ENCODE measurements at places on chromosomes 5 and 9.

- no peak for DNase-seq
Observed at GRCh38 chr5:175659546-175660253, 1.8 kb downstream of the HRH2 start.

GRCh38 chr9:21804331-21804730 is 1.9 kb downstream of the MTAP start:
- no peak for DNase-seq

GRCh38 chr5:6181147-6181729 is 197.1 kb downstream of the MED10 start:
- peak; percentile 1 for DNase-seq

- DNase-seq: no peak
Observed at GRCh38 chr5:89849830-89850512, 559.6 kb downstream of the CETN3 start.

DNA sequence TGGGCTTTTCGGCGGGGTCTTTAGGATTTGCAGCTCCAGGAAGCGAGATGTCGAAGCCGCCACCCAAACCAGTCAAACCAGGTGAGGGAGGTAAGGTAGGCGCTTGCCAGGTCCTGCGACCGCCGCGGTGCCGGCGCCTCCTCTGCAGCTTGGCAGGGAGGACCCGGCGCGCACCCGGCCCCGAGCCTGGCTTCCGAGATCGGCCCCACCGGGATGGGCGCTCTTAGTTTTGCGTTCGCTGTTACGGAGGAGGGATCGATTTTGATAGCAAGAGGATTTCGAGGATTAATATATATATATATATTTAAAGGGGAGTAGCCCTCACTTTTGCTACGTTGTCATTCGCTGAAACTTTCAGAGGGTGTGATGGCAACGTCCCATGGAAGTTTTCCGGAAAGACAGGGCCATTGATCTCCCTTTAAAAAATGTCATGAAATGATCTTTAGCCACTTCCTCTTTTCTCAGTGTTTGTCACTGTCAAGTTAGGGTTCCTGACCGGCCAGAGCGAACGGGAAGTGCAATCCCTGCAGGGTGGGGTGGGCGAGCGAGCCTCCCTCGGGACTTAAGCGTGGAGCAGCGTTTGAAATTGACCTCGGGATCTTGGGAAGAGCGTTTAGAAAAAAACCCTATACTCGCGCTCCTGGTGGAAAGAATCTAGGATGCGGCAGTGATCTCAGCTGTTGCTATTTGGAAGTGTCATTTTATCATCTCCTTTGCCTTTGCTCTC is 495 bp downstream of the OSTF1 start:
- DNase-seq: peak; percentile 11

DNA sequence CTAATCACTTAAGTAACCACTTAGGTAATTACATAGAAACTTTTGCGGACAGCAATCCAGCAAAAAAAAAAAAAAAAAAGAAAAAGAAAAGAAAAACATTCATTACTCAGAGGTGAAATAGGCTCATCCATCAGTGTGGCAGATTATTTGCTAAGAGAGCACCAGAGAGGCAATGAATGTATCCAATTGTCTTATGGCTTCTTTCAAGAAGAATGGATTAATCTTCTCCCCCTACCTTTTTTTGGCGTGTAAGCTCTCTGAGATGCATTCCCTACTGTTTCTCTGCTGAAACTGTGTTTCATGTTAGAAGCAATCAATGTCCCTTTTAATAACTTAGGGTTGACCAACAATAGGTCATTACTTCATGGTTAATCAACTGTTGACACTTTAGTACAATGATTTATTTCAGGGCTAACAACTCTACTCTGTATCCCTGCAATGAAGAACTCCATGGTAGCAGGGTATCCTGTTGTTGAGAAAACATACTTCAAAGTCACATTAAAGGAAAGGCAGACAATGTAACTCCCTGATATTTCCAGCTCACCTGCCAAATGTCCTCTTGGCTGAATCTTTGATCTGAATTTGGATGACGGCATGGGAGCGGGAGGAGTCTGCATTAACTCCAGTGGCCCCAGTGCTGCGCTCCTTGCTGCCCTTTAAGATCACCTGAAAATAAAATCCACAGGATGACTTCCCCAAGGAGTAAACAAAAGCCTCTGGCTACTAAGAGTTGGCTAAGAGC is 57.6 kb downstream of the KIF24 start:
- DNase-seq: no peak

DNA sequence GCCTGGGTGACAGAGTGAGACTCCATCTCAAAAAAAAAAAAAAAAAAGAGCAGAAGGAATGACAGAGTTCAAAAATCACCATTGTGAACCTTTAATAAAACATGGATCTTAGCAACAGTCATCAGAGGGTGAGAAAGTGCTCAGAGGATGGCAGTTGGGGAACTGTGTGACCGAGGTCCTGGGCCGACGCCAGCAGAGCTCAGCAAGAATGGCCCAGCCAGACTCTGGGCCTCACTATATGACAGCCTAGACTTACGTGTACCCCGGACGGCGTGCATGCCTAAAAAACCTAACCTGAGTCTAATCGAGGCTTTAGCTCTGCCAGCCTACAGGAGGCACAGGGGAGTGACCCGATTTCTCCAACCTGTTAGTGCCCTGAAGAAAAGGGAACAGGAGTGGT is 64.3 kb downstream of the MVB12B start:
- DNase-seq: no peak

GRCh38 chr5:120298981-120299380 is 165.1 kb upstream of the PRR16 start:
- no peak for DNase-seq

DNA sequence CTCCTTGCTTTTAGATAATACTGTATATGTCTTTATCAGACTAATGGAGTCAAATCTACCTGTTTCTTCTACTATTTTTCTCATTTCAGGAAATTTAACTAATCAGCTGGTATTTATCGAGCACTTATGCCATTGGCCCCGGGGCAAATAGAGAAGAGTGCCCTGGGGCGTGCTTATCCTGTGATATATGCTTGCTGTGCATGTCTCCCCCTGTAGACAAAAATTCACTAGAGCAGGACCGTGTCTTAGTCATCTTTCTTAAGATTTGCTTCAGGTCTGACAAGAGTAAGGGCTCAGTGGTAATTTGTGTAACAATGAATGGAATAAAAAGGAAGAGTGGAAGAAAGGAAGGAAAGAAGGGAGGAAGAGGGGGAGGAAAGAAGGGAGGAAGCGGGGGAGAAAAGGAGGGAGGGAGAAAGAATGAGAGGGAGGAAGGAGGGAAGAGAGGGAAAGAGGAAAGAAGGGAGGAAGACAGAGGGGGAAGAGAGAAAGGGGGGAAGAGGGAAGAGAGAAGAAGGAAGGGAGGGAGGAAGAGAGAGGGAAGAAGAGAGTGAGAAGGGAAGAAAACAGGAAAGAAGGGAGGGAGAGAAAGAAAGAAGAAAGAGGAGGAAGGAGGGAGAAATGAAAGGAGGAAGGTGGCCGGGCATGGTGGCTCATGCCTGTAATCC is 295.7 kb upstream of the PANK3 start:
- DNase-seq: peak; percentile 19

- DNase-seq: no peak
Observed at GRCh38 chr5:86155796-86156195, 461.9 kb upstream of the COX7C start.

DNA sequence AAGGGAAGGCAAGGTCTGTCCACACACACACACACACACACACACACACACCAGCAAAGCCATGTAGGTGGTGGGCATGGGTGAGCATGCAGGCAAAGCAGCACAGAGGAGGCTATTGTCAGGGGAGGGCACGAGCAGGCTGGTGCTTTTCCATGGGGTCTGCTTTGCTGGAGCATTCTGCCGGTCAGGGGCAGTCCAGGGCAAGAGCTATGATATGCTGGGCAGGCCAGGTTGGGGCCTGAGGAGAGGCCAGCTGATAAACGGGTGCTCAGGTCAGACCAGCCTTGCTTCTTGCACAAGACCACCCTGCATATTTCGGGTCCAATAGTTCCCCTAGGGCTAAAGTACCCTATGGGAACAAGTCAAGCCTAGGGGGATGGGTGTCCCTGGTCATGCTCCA is 253.9 kb upstream of the DMAC1 start:
- DNase-seq: no peak

DNA sequence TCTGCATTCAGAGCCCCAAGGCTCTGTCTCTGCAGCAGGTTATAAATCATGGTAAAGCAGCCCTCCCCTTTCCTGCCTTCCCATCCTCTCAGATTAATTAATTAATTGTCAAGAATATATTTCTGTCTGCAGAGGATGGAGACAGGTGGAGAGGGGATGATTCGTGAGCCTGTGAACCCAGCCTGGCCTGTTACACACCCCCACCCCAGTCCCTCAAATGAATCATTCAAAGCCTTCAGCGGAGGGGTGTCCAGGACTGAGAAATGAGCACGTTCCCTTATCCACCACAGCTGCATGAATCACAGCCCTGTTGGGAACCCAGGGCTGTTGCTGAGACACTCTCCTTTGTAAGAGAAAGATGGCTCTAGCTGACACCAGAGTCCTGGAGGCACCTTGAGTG is 56.0 kb downstream of the NIPAL4 start:
- DNase-seq: peak; percentile 58

GRCh38 chr9:23555851-23556250 is 270.2 kb downstream of the ELAVL2 start:
- DNase-seq: no peak

DNA sequence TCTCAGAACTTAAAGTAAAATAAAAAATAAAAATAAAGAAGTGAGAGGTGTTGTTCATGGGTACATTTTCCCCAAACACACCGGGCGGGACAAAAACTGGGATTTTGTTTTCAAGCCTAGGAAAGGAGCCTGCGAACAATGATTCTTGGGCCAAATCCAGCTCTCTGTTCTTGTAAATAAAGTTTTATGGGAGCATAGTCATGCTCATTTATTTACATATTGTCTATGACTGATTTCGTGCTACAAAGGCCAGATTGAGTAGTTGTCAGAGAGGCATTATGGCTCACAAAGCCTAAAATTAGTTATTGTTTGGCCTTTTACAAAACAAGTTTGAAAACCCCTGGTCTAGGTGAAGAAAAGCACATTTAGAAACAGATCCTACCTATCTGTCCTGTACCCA is 821.0 kb upstream of the GRAMD2B start:
- no peak for DNase-seq

Measured in H4 (cell line).